Stimulated activated CD4-positive, alpha-beta T cell treated with anti-CD3 and anti-CD28 coated beads, Interleukin-12 subunit alpha, Interleukin-12 subunit beta, amount 100 ng/mL, for 24 hours (primary cell): ENCODE measurements at places on chromosomes 12 and 14.

DNA sequence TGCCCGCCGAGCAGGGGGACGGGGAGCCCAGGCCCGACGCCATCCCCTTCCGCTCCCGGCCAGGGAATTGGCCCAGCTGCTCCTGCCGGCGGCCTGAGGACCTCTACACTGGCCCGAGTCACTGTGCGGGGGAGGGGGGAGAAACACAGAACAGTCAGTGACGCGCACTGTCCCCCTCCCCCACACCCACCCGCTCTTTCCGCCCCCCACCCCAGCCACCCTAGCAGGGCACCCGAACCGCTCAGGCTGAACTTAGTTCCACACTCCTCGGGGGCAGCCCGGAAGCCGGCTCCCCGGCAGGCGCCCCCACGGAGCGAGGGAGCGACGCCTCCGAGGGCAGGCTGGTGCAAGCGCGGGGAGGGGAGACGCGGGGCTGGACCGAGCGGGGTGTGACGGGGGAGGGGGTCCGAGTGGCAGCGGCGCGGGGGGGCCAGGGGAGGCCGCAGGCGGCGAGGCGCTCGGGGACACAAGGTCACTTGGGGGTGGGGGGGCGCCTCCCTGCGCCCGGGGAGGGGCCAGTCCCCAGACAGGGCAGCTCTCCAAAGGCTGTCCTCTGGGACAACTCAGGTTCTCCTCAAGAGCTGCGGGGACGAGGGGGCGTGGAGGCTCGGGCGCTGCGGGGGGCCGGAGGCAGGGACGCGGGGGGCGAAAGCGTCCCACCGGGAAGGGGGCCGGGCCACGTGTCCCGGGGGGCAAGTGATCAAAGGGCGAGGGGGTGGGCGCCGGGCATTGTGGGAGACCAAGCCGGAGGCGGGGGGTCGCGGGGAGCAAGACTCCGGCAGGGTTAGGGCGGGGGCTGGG, 648 bp downstream of the CHD4 start:
- no peak for DNase-seq

DNA sequence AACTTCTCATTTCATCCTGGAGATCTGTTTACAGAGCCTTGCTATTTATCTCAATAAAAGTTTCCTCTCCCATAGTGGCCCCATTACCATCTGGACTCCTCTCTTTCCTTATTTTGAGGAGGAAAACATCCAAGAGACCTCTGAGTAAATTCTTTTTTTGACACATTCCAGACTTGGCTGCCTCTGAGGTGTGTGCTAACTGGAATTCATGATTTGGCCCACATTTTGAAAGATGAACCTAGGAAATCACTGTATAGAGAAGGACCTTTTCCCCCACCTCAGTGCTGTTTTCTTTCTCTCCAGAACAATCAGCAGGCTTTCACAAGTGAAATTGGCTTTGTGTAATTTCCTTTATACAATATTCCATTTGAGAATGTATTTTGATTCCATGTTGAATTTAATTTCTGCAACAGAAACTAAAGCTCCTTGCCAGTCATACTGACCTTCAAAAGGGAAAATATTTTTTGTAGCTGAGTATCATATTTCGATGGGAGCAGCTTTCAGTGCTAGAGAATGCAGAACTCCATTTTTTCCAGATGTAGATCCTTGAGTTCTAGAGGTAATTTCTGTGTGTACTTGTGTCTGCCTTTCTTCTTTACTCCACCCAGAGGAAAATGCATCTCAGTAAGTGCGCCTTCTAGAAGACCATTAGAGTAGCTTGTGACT, 244.9 kb upstream of the RGS6 start:
- no peak for DNase-seq

DNA sequence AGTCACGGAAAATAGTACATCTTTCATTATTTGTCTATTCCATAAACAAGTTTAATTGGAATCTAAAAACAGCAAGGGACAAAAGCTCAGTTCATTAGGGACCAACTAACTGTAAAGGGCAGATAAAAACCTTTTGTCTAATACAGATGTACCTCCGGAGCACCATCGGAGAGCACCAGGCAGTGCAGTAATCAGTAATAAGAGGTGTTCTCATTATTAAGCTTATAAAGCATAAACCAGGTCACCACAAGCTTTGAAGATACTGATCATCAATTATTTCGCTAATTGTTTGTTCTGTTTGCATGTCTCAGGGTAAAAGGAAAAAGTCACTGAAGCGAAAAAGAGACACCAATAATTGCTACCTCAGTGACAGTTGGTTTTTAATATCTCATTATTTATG, 207.3 kb upstream of the PRKD1 start:
- DNase-seq, result no peak

DNA sequence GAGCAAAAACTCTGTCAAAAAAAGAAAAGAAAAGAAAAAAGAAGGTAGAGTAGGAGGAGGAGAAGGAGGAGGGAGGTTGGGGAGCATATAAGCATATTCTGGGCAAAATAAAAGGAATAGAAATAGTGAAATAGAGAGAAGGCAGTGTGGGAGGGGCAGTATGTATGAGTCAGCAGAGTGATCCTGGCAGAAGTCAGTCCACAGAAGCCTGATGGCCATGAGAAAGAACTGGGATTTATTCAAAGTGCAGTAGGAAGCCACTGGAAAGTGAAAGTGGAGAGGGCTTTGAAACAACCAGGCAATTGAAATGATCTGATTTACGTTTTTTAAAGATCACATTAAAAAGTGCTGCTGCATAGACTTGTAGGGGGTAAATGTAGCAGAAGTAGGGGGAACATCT, 368.6 kb upstream of the USP15 start:
- DNase-seq, result no peak

DNA sequence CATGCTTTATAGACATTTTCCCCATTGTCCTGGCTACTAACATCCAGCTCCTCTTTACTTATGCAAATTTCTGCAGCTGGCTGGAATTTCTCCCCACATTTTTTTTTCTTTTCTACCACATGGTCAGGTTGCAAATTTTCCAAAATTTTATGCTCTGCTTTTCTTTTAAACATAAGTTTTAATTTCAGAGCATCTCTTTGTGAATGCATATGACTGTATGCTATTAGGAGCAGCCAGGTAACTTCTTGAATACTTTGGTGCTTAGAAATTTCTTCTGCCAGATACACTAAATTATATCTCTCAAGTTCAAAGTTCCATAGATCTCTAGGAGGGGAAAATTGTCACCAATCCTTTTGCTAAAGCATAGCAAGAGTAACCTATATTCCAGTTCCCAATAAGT, 365.9 kb downstream of the LRFN5 start:
- DNase-seq, result no peak

DNA sequence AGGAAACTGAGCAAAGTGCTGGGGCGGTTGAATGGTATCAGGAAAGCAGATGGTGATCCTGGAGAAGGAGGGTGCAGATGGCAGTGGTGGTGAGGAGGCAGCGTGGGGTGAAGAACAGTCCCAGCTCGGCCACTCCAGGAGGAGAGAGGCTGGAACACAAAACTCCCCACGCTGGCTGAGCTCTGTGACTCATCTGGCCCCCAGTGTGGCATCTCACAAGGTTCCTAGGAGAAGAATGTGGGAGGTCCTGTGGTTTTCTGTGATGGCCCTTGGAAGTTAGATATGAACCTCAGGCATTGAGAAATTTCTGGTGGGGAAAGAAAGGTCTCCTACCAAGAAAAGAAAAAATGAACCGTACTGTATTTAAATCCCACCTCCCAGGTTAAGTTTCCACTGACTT, 8.0 kb upstream of the NRXN3 start:
- DNase-seq, result no peak

GRCh38 chr14:91947475-91948184, at the start of gene FBLN5:
FBLN5 (minus strand) TSS chr14:91947694; CDS start chr14:91947229, 465 bp downstream.
- DNase-seq, result peak; percentile 10

DNA sequence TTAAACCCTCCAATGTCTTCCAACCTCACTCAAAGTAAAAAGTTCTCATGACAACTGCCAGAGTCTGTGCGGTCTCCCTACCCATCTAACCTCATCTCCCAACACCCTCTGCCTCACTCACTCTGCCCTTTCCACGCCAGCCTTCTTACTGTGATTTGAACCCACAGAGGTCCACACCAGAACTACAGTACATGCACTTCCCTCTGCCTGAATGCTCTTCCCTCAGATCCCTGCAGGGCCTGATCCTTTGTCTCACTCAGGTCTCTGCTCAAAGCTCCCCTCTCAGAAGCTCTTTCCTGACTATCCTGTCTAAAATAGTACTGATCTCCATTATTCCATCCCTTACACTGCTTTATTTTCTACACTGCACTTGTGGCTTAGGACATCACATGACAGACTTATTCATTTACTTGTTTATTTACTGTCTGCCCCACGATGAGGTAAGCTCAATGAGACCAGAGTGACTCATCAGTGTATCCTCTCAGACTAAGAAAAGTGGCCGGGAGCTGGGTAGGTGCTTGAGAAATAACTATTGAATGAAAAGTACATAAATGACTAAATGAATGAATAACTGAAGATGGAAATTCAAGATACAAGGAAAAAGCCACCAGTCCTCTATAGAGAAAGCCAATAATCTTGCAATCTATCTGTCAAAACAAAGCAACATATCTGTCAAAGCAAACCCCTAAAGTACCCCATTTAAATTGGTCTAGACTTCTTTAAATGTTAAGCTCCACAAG, 17.1 kb downstream of the POMT2 start:
- DNase-seq, result no peak

- no peak for DNase-seq
These were observed 512 bp downstream of the ACTR10 start for GRCh38 chr14:58200480-58200841.

DNA sequence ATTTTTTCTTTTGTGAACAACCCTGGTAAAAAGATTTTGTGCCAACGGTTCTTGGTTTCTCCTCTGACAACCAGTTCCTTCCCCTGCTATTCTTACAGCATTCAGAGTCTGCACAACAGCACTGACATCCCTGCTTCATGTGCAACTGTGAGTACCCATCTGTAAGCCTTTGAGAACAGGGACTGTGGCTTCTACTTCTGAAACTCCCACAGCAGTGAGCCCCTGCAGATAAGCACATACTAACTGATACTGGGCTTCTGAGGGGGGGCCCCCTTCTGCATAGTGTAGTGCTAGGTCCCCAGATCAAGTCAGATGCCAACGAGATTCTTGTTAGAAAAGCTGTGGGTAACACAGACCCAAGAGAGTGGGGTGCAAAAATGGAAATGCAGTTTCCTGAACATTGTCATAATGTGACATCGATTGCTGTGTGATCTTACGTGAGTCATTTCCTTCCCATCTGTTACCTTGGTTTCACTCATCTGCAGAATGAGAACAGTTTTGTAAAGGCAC, 11.1 kb upstream of the NINJ2 start:
- peak; percentile 80 for DNase-seq

DNA sequence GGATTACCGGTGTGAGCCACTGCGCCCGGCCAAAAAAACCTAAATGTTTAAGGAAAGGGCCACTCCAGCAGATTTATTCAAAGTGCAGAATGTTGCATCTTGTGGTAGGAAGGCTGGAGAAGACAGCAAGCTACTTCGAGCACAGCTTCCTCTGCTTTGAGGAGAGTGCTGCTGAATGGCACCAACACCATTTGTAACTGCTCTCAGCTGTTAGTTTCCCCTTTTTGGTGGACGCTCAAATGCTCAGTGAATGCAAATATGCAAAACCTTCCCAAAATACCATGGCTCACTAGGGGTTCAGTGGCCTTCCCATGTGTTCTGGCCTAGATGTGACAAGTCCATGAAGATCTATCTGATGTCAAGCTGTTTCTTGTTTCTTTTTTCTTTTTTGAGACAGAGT, 2.9 kb upstream of the TDRD9 start:
- no peak for DNase-seq

DNA sequence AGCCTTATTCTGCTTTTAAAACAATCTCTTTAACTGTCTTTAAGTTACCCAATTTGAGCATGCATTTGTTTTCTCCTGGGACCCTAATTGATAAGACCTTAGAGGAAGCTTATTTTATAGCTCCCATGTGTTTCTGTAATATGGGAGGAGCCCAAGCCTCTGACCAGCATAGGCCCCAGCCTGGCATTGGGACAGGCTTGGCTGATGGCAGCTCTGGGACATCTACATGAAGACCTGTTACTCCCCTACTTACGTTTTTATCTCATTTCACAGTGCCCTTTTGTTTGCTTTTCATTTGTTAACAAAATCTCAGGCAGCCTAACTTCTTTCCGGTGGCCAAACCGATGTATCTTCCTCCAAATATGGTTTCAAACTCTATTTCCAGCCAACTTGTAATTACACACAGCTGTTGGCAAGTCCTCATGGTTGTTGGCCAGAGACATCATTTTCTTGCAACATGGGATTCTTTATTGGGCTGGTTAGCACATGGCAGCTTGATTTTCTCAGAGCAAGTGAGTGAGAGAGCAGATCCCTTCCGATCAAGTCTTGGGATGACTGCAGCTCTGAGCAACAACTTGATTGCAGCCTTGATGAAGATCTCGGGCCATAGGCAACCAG, 1117.5 kb downstream of the AACS start:
- DNase-seq, result no peak
